ENCODE measurements at places on chromosomes 6 and 20.

GRCh38 chr6:35879151-35879550 is 41.7 kb downstream of the SRPK1 start:
- no peak for DNase-seq

GRCh38 chr20:12098421-12098820 is 180.7 kb downstream of the BTBD3 start:
- no peak for DNase-seq

GRCh38 chr20:32479697-32480171 is 105.4 kb downstream of the NOL4L start:
- DNase-seq = no peak

- DNase-seq = no peak
Measured at GRCh38 chr20:43388268-43389002, 69.3 kb upstream of the SRSF6 start.

DNA sequence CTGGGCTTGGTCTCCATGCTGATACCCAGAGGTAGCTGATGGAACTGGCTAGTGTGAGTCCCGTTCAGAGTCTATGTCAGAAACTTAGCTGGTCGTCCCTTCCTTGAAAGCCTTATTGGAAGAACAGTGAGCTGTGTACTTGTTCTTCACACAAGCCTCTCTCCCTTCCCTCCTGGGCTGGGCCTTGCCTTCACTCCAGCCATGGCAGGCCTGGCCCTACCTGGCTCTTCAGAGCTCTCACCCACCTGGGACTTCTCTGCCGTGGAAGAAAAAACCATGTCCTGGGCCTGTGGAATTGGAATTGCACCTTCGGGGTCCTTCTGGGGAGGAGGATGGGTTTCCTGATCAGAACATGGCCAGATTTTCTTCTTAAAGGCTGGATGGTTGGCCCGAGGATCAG is 20.3 kb upstream of the ZNF831 start:
- DNase-seq = no peak

GRCh38 chr6:113219783-113220182 is 637.4 kb upstream of the MARCKS start:
- DNase-seq = no peak

- DNase-seq = no peak
Measured at GRCh38 chr6:91340896-91341395, 754.1 kb upstream of the MAP3K7 start.

DNA sequence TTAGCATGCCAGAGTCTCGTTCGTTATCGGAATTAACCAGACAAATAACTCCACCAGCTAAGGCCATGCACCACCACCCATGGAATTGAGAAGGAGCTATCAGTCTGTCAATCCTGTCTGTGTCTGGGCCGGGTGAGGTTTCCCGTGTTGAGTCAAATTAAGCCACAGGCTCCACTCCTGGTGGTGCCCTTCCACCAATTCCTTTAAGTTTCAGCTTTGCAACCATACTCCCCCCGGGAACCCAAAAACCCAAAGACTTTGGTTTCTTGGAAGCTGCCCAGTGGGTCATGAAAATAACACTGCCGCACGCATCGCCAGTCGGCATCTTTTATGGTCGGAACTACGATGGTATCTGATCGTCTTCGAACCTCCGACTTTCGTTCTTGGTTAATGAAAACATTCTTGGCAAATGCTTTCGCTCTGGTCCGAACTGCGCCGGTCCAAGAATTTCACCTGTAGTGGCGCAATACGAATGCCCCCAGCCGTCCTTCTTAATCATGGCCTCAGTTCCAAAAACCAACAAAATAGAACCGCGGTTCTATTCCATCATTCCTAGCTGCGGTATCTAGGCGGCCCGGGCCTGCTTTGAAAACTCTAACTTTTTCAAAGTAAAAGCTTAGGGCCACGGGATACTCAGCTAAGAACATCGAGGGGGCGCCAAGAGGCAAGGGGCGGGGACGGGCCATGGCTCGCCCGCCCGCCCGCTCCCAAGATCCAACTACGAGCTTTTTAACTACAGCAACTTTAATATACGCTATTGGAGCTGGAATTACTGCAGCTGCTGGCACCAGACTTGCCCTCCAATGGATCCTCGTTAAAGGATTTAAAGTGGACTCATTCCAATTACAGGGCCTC is 1958.5 kb upstream of the DEFB115 start:
- no peak for DNase-seq

- DNase-seq = no peak
Measured at GRCh38 chr6:211871-212497, 80.3 kb upstream of the DUSP22 start.

DNA sequence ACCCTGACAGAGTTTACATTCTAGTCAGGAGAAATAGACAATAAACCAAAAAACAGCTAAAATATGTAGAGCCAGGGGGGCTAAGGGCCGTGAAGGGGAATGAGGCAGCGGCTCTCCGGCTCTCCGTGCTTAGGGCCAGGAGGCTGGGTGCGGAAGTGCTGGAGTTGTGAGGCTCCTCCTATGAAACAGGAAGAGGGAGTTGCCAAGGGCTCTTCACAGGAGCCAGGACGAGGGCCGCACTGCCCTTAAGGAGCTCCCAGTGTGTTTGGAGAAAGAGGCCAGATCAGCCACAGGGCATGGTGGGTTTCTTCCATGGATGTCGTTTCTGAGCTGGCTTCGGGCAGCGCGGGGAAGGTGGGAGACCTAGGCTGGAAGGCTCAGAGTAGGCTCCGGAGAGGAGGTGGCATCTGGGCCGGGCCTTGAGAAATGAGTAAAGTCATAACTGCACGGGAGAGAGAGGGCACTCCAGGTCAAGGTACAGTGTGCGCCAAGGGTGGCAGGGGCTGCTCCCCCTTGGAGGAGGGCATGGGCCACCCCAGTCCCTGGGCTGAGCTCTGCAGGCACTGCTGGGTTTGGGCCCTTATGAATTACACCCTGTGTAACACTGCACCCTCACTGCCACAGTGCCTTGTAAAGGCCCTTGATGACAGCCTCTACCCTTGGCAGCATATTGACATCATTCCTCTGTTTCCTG is 20.8 kb upstream of the MLN start:
- no peak for DNase-seq

DNA sequence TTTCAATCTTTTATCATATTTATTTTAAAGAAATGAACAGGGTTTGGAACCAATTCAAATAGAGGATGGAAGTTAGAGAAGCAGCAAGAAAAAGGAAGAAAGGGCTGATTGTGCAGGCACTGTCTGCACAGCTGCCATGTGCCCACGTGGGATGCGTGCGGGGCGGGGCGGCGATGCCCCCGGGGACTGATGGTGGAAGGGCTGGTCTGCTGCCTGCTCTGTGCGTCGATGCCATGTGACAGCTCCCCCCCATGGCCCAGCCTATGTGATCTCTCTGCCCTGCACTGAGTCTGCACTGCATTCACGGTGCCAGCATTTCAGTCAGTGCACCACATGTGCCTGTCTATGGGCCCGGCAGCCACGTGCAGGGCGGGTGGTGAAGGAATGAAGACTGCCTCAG is 96.4 kb downstream of the IRF4 start:
- no peak for DNase-seq

GRCh38 chr20:53281557-53282117 is 309.5 kb downstream of the TSHZ2 start:
- DNase-seq = no peak

DNA sequence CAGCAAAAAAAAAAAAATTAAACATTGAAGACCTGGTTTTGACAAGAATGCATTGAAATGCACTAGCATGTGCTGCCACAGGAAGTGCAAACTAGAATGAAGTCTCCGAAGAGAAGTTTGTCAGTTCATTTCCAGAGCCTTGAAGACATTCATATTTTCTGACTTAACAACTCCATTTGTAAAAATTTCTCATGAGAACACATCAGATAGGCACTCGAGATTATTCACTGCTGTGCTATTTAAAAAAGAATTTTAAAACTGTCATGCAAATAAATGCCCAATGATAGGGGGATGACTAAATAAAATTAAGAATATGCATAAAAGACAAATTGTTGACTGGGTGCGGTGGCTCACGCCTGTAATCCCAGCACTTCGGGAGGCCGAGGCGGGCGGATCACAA is 394.6 kb upstream of the JARID2 start:
- DNase-seq = no peak

DNA sequence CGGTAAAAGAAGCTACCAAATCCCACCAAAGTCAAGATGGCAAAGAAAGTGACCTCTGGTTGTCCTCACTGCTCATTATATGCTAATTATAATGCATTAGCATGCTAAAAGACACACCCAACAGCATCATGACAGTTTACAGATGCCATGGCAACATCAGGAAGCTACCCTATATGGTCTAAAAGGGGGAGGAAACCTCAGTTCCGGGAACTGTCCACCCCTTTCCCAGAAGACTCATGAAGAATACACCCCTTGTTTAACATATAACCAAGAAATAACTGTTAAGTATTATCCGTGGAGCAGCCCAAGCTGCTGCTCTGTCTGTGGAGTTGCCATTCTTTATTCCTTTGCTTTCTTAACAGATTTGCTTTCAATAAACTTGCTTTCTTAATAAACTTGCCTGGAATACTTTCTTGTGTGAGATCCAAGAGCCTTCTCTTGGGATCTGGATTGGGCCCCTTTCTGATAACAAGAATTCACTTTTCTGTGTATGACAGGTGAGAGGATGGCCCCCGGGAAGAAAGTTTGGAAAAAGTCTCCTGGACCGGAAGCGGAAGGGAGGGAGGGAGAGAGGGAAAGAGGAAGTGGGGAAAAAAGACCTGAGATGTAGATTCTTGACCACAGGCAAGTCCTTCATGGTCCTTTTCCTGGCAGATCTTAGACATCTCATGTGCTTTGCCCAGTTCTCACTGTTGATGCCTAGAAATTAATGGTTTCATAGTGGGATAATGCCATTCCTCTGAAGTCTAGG is 146.7 kb upstream of the ID4 start:
- DNase-seq = no peak

DNA sequence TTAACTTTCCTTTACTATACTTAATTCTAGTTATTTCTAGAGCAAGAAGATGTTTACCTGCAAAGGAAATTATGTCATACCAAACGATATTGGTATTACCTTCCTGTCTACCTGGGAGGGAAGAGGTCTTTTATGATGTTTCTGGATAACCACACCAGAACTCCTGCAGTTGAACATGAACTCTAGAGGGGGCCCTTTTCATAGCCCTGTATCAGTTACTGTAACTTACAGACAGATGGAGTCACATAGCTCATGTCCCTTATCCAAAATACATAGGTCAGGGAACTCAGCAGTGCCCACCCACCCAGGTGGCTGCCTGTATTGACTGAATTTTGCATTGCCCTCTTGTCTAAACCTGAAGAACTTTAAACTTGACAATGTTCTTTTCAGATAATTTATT is 35.1 kb upstream of the MYL9 start:
- peak; percentile 18 for DNase-seq

DNA sequence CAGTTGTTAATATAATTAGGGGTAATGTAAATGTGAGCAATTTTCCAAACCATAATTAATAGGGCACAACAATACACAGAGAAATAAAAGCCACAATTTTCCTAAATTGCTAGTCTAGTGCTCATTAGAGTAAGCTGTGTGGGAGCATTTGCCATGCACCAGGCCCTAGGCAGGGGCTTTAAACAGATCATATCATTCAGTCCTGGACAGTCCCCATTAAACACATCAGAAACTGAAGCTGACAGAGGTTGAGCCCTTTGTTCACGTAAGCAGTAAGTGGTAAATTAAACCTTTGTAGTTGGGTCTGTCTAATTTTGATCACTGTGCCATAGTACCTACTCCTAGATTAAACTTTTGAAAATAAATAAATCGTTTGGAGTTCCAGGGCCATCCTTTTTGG is 931.1 kb downstream of the C6orf118 start:
- no peak for DNase-seq

- DNase-seq = no peak
Measured at GRCh38 chr20:1214838-1215261, 11.0 kb upstream of the RAD21L1 start.

- DNase-seq = no peak
Measured at GRCh38 chr20:43689165-43689564, 22.3 kb downstream of the MYBL2 start.

GRCh38 chr20:47907031-47907675 is 121.9 kb upstream of the SULF2 start:
- no peak for DNase-seq

- DNase-seq = peak; percentile 25
Measured at GRCh38 chr20:41078329-41078728, 49.7 kb downstream of the TOP1 start.

- no peak for DNase-seq
Measured at GRCh38 chr6:4672772-4673171, 103.4 kb upstream of the CDYL start.

GRCh38 chr20:20709887-20710286 is 2.6 kb downstream of the RALGAPA2 start:
- DNase-seq = no peak

DNA sequence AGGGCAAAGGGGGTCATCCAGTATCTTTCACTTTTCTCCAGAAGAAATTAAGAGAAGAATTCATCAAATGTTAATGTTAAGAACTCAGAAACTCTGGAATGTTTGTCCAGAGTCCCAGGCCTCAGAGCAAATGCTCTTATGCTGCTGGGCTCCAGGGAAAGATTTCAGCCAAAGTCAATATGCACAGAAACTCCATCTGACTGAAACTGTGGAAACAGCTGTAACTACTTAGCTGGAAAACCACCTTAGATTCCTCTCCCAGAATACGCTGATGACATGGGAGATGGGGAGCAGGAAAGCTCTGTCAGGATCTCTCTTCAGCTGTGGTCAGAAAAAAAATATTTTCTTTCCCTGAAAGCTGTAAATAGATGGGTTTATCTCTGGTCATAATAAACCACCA is 559.6 kb downstream of the RFPL4B start:
- no peak for DNase-seq

DNA sequence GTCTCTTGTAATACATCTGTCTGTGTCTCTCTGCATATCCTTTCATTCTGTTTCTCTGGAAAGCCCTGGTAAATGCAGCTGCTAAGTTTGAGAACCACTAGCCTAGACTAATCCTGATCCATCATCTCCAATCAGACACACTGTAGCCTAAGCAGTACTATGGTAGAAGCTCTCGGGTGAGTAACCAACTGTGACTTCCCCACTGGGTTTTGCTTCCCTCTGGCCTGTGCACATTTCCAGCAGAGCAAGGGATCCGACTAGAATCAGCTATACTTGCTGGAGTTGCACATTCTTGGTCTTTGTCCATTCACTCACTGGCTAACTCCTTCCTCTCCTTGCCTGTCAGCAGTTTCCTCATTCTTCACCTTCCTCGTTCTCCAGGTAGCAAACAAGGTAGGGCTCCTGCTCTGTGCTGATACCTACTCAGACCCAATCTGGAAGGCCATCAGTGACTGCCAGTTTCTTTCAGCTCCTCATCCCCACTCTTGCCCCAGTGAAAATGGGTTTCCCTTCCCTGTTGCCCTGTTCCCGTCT is 184.2 kb downstream of the PLCB4 start:
- DNase-seq = no peak

Data from CD4-positive, alpha-beta T cell treated with Interleukin-4 for 4 hours (primary cell).